Stimulated activated CD4-positive, alpha-beta T cell treated with anti-CD3 and anti-CD28 coated beads, Interleukin-1b, Interleukin-23, amount 100 ng/mL, for 1 hour (primary cell): ENCODE measurements at places on chromosomes 1 and 21.

DNA sequence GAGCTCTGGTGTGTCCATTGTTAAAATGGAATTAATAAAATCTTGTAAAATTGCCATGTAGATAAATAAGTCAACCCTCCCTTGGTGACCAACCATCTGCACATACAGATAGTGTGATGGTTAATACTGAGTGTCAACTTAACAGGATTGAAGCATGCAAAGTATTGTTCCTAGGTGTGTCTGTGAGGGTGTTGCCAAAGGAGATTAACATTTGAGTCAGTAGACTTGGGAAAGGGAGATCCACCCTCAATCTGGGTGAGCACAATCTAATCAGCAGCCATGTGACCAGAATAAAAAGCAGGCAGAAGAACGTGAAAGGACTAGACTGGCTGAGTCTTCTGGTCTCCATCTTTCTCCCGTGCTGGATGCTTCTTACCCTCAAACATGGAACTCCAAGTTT, 174.8 kb downstream of the LTN1 start:
- no peak for DNase-seq

DNA sequence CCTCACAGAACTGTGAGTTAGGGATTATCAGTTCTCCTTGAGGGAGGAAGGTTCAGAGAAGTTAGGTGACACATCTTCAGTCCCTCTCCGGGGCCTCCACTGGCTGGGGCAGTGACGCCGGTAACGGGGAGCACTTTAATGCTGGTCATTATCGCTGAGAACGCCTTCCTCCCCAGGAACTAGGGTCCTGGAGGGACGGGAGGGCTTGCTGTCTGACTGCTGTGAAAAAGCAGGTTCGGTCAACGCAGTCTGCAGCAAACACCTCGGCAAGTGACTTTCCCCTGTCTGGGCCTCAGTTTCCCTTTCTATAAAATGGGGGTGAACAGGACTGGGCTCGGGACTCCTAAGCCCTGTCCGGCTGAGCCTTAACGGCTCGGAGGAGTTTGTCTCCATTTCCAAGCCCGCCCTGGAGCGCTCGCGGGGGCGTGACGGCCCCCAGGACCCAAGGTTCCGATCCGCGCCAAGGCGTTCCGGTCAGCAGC, 341 bp upstream of the TMEM61 start:
- DNase-seq: no peak

GRCh38 chr1:53431805-53432565, 27.2 kb upstream of the DMRTB1 start:
- DNase-seq: no peak

DNA sequence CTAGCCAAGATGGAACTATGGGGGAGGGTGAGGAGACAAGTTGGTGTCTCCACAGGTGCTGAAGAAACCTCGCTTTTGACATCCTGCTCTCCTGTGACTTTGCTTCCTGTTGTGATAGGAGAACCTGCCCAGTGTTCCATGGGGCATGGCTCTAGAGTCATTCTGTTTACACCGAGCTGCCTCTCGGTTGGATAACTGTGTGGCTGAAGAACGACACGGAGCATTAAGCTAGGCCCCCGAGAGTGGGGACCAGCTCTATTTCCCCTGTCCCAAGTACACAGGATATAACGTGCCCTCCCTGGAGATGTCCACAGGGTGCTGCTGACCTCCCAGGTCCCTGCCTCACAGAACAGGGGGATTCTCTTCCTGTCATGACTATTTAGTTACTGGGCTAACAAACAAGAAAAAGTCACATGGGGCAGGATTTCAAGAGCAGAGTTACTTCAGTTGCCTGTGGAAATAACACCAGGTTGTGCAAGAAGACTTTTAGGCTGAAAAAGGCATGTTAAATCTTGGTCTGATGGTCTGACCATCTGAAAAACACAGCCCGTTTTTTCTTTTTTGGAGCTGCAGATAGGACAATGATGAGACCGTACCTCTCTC, 29.4 kb upstream of the PPP2R5A start:
- DNase-seq: no peak

DNA sequence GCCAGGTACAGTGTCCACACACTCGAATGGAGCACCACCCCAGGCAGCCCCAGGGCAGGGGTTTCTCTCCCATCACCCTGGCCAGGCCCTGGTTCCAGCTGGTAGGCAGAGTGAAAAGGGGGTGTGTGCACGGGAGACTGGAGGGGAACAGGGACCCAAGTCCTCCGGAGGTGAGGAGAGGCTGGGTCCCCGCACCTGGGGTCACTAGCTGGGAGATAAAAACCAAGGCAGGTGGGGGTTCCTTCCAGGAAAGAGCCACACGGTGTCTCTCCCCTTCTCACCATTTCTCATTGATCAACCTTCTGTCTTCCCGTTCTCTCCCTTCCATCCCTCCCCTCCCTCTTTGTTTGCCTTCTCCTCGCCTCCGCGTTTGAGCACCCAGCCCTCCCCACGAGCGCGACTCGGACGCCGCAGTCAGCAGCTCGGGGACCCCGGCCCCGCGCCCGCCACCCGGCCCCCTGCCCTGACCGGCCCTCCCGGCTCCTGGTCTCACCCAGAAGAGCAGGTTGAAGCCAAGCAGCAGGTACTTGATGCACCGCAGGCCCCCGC, 358 bp downstream of the TSPAN2 start:
- DNase-seq: no peak

GRCh38 chr1:32508761-32509160, 30.5 kb upstream of the ZBTB8A start:
- no peak for DNase-seq

- no peak for DNase-seq
Measured at GRCh38 chr1:246320286-246320685, 186.8 kb downstream of the SMYD3 start.
